Activated gamma-delta T cell (primary cell): ENCODE measurements at places on chromosomes 4 and X.

DNA sequence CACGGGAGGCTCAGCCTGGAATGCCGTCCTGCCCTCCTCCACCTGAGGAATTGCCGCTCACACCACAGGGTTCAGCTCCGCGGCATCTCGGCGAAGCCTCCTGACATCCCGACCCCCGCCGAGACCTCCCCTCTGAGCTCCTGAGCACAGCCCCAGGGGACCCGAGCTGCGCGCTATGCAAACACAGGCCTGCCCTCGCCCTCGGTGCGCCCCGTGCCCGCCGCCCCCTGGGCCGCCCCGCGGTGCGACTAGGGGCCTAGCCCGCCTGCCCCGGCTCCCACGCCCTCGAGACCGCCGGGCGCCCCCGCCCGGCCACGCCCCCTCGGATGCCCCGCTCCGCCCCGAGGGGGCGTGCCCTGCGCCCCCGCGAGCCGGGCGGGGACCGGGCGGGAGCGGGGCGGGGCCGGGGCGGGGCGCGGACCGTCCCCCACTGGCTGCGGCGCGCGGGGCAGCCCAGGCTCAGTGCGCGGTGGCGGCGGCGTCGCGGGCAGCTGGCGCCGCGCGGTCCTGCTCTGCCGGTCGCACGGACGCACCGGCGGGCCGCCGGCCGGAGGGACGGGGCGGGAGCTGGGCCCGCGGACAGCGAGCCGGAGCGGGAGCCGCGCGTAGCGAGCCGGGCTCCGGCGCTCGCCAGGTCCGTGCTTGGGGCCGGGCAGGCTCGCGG, at the start of gene FGFR3:
Gene FGFR3 (plus strand): TSS at position 462 of the 664 bp plus-strand sequence. CDS start 642 bp downstream, outside the sequence.
- DNase-seq = no peak

- no peak for DNase-seq
These were observed 97.7 kb downstream of the MANBA start for GRCh38 chr4:102663073-102663472.

- DNase-seq = no peak
These were observed 21.2 kb upstream of the TRPC5OS start for GRCh38 chrX:111854556-111855490.

DNA sequence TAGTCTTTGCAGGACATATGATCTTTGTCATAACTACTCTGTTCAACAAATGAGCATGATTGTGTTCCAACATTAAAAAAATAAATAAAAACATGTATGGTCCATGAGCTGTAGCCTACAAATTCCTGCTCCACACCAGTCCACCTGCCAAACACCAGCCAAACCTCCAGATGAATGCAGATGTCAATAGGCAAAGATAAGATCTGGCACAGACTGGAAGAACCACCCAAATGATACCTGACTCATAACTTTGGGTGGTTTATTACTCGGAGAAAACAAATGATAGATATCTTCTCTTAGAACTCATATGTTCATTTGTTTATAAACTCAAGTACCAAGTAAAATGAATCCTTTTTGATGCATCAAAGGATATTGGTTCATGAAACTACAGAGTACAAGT, 425.1 kb downstream of the GBA3 start:
- DNase-seq = no peak

DNA sequence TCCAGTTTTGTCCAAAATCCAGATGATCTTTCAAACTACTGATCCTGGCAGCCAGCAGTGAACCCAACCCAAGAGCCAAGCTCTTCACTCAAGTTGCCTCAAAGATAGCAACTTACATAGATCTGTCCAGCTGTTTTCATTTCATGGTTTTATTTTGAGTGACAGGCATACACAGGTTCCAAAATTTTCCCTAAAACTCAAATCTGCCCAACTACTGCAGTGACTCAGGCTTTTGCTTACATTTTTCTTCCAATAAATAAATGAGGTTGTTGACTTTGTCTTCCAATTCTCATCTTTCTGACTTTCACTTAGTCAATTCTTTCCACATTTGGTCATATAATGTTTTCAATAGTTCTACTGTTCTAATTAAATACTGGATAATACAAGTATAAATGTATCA, 158.8 kb downstream of the TECRL start:
- DNase-seq = no peak

GRCh38 chrX:153598541-153599191, at the start of gene CCNQ:
Gene CCNQ (minus strand): TSS chrX:153599139. CDS start chrX:153599073, 66 bp downstream.
- no peak for DNase-seq

DNA sequence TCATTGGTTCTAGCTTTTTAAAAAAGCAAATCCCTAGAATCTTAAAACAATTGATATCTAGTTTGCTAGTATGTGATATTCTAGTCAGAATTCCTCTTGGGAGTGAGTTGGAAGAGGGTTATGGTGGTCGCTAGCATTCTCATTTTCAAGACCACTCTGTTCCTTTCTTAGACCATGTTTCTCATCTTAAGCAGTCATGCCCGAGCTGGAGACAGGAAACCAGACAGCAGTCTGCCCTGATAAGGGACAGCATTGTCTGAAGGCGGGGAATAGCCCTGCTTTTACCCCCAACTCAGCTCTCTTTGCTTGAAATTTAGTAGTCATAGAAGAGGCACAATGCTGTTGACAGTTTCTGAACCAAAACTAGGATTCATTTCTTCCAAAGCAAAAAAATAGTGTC, 5.2 kb downstream of the KLF3 start:
- DNase-seq = no peak

DNA sequence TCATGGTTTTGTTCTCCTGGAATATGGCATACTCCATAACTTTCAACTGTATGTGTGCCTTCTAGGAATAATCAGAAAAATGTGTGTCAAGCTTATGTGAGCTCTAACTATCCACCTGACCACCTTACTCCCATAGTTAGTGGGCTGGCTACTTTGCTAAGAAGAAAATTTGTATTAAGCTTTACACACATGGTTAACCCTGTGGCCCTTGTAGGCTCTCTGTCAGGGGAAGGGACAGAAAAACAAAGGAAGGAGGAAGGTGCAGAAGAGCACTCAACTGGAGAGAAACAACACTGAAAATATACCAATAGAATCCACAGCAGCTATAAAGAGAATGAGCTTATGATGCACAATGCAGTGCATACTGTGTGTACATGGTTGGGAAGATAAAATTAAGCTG, 84.6 kb downstream of the PPP3CA start:
- no peak for DNase-seq

DNA sequence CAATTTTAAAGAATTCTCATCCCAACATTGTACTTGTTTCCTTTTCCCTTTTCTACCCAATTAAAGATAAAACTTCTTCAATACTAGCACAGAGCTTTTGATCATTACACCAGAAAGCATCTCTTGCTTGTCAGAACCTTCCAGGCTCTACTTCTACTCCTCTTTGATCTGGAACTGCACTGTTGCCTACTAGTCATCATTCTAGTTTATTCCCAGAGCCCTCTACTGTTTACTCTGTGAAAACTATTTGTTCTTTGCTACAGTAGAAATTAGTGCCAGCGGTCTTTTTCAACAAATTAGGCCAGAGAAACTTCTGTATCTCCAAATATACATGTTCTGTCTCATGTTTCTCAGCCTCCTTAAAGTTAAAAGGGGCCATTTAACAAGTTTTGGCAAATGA, 46.8 kb upstream of the TMPRSS11F start:
- no peak for DNase-seq

DNA sequence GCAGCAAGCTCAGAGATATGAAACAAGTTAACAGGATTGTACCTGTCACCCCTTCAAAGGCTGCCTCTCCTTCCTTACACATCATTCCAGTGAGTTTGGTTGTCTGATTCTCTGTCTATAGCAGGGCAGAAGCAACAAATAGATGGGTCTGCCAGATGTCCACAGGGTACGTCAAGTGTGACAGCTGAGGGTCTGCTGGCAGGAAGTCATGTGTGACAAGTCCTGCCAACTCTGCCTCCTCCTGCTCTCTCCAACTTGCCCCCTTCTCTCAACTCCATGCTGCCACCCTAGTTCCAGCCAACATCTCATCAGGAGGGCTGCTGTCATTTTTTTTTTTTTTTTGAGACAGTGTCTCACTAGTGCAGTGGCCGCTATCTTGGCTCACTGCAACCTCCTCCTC, 109.2 kb downstream of the NSUN7 start:
- no peak for DNase-seq

GRCh38 chr4:146330392-146330791, 116.1 kb downstream of the REELD1 start:
- no peak for DNase-seq

GRCh38 chr4:126209147-126209546, 894.4 kb downstream of the FAT4 start:
- DNase-seq = no peak
